ENCODE measurements at places on chromosomes 5 and 9.

GRCh38 chr5:81249240-81249639, 16.1 kb downstream of the CKMT2 start:
- DNase-seq: no peak

GRCh38 chr9:131095666-131096268, 564 bp upstream of the AIF1L start:
- no peak for DNase-seq

DNA sequence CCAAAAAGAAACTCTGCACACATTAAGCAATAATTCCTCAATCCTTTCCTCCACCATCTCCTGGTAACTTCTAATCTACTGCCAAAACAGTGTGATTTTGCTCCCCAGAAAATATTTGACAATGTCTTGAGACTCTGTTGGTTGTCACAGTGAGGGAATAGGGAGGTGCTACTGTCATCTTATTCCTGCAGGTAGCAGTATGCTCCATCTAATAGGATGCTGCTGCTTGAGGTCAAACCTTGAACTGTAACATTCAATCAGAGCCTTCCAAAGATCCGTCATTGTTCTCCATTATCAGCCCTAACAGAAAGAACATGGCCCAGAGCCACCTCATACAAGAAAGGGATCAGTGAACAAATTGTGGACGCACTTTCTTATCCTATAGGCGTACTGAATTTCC, 514.7 kb upstream of the GRIN3A start:
- DNase-seq: no peak

DNA sequence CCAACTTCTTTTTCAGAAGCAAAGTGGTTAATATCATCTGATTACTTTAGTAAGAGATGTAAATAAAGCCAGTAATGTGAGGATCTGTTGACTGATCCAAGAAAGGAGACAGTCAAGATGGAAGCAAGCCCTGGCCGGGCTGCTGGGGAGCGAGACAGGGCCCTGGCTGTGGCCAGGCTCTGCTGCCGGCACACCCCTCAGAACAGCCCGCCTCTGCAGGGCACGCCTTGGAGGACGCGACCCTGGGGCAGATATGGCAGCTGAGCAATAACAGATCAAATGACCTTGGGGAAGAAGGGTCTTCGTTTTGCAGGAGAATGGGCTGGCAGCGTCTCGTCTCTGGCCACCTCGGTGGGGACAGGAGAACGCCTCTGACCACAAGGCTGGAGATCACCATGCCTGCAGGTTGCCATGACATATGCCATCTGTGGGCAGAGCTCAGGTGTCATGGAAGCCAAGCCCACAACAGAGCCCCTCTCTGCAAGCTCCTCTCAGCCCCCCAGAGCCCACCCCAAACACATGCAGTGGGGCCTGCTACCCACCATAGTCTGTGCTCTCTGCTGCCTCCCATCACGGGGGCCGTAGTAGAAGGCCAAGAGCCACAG, 206.5 kb downstream of the FANCC start:
- no peak for DNase-seq

DNA sequence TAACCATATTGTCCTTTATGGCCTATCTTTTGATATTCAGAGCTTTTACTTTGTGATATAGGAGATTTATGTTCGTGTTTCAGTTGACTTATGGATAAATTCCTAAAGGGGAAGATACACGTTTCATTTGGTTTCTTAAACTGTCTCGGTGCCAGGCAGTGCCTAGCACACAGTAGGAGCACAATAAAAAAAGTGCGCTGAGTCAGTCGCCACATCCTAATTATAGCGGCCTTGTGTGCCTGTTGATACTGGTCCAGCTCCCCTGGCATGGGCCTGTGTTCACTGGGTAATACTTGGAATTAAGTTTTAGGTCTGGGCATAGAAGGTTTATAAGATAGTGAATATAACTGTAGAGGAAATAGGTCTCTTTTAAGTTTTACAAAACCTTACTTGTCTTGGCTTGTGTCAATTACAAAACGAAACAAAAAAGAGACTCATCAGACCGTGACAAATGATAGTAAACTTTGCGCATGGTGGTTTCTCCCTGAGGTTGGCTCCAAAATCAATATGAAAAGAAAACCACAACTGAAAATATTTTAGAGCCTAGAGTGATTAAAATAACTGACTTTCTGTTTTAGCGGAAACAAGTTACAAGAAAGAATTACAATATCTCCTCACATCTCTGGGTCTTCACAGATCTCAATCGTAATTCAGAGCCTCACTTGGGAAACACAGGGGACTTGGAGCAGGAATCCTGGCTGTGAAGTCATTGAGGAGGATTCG, 84.8 kb downstream of the MVB12B start:
- peak; percentile 55 for DNase-seq

DNA sequence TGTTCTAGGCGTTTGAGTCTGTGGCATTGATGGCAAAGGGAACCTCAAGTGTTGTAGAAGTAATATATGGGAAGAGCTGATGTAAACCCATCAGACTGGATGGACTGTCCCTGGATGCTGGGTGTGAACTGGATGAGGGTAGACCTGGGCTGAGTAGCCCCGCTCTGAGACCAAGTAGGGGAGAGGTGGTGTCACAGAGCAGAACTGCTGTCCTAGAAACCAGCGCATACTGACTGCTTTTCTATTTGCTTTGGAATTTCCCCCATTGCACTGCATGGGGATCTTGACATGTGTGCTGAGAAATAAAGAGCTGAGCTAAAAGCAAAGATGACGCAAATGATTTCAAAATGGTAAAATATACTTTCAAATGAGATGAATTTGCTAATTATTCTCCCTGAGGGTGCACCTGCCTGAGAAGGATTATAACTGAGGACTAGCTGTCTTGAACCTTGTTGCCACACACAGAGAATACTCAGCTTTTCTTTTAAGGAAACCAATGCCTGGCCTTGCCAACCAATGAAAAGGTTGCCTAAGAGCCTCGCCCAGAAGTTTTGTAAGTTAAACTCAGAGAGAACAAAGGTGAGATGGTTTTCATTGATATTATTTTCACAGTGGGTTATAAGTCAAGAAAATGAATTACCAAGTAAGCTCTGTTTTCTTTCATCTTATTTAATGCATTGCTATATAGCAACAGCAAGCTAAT, 44.8 kb downstream of the NIM1K start:
- no peak for DNase-seq

DNA sequence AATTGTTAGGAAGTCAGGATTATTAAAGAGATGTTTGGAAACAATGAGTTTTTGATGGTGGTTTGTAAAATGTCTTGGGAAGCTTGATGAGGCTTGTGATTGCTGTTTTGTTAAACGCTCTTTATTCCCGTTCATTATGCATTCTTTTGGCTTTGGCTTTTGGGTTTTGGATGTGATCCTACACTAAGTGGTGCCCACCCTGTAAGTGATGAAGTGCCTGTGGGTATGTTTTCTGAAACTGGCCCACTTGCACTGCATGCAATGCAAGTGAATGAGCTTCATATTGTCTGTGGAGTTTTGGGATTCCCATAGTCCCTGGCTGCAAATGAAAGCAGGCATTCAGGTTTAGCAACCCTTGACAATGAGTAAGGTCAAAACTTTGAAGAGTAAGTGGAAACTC, 1035.5 kb upstream of the WWC1 start:
- no peak for DNase-seq

DNA sequence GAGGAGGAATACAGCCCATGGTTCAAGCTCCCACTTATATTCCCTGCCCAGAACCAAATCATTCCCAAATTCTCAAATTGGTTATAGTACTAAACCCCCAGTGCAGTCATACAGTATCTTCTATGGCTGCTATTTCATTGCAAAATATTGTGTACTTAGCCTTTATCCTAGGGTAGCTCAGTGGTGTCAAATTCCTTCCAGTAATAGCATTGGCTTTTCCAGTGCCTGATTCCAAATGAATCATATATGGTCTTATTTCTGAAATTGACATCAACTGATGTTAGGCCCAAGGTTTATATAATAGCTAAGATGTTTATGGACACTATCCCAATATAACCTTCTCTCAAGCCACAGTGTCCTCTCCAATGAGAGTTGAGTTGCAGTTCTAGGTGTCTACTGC, 256.7 kb downstream of the NDUFS4 start:
- no peak for DNase-seq

GRCh38 chr5:61010467-61011454, 65.8 kb downstream of the NDUFAF2 start:
- no peak for DNase-seq

GRCh38 chr5:136082390-136083193, 50.1 kb upstream of the SMAD5 start:
- no peak for DNase-seq

GRCh38 chr9:131015876-131016397, 7.0 kb downstream of the LAMC3 start:
- DNase-seq: no peak
